ENCODE measurements at places on chromosomes 16 and 17. TPM values are rescaled to one million over a fixed set of nuclear protein-coding genes. Genes with fewer than 3 reads are reported as not detected.

DNA sequence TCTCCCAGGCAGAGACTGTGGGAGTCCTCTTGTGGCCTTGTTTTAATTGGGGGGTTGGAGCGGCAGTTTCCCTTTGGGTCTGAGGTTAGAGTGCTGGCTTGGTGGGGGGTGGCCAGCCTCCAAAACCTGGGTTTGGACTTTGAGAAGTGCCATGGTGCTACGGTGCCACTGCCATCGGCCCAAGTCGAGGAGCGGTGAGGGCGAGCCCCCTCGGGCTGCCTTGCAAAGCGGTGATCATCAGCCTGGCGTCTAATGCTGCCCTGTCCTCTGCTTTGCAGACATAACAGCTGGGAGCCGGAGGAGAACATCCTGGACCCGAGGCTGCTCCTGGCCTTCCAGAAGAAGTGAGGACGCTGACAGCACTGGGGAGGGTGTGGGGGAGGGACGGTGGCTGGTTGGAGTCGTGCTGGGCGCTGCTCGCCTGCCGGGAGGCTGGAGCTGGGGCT is 1.2 kb downstream of the CBX2 start:
- no peak for DNase-seq

DNA sequence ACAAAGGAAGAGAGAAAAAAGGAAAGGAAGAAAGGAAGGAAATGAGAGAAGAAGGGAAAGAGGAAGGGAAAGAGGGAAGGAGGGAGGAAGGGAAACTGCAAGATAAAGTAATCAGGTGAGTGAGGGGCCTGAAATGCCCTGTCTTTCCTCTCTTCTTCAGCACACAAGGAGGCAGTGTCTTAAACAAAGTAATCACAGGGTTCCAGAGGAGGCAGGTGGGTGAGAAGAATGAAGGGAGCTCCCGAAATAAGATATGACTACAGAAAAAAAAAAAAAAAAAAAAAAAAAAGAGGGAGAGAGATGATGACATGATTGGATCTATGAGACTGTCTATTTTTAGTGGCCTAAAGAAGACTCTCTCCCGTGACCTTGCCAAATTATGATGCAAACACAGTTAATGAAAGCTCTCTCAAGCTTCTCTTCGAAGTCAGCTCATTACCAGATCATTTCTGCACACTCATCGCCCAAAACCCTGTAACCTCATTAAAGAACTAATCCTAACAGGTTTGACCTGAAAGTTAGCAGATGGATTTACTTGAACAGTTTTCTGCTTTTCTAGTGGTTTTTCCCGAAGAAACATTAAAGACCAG is 53.6 kb downstream of the CDH11 start:
- DNase-seq = no peak

DNA sequence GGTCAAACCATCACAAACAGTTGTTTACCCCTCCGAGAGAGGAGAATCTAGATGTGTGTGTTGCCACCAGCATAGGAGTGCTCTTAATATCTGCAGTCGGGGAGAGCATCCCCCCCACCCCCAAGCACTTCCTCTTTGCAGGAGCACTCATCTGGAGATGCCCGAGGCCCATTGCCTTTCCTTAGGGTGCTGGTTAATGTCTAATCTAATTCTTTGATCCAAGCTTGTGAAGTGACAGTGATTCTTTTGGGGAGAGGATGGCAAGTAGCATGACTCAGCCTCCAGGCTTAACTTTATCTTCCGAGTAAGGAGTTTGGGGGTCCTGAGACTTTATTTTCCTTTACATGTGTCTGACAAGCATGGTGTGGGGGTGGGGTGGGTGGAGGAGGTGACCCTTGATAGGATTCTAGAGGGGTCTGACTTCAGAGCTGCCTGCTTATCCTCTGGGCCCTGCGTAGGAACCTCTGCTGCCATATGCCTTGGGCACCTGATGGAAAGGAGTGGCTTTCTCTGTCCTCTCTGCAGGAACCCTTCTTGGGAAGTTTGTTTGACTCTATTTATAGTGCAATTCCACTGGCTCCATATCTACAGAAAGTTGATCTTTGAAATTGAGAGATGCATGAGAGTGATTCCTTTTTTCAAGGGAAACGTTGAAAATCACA is 207.1 kb downstream of the SPECC1 start:
- DNase-seq = no peak

The WFDC1 gene
- total RNA-seq = not detected

DNA sequence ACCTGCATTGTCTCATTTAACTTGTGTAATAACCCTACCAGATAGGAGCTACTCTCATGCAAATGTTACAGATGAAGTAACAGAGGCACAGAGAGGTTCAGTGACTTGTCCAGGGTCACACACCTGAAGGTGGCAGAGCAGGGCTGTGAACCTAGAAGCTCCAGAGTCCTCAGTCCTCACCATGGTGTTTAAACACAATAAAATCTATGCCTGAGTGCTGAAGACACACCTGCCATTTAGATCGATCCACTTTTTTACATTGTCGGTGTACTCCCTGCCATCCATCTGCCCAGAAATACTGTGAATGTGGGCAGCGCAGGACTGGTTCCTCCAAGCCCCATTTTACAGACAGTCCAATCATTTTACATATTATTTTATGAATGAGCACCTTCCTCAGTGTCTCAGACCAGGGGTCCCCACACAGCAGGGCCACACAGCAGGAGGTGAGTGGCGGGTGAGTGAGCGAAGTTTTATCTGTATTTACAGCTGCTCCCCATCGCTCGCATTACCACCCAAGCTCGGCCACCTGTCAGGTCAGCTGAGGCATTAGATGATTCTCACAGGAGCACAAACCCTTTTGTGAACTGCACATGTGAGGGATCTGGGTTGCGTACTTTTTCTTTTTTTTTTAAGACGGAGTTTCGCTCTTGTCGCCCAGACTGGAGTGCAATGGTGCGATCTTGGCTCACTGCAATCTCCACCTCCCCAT is 5.6 kb downstream of the IL4R start:
- no peak for DNase-seq

The LDHD gene
- 0.20 TPM for total RNA-seq

DNA sequence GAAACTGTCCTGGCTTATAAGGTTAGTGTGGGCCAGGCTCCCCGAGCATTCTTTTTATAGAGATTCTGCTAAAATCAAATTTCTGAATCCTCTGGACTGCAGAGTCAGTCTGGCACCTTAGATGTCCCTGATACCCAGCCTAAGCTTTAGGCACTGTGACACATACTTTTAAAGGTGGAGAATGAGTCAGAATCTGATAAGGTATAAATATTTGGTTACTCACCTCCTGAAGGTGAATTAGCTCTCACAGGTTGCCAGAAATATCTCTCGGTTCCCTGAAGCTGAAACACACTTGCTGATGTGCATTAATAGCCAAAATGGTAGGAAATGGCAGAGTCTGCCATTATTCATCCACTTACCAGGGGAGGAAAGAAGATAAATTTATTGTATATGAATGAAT is 446.9 kb downstream of the UTP18 start:
- no peak for DNase-seq

DNA sequence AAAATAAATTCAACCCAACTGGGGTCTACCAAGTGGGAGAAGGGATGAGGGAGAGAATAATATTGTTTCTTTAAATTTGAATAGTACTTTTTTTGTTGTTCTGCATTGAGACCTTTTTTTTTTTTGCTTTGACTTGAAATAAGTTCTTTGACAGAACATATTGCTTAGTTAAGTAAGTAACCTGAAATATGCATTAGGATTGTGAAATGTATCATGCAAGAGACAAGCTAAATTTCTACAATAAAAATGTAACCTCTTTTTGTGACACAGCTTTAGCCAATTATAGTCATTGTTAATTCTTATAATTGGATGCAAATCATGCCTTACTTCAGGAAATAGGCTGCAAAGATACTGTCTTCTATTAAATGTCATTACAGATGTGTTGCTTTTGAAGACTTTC is 150.0 kb upstream of the GOT2 start:
- no peak for DNase-seq

DNA sequence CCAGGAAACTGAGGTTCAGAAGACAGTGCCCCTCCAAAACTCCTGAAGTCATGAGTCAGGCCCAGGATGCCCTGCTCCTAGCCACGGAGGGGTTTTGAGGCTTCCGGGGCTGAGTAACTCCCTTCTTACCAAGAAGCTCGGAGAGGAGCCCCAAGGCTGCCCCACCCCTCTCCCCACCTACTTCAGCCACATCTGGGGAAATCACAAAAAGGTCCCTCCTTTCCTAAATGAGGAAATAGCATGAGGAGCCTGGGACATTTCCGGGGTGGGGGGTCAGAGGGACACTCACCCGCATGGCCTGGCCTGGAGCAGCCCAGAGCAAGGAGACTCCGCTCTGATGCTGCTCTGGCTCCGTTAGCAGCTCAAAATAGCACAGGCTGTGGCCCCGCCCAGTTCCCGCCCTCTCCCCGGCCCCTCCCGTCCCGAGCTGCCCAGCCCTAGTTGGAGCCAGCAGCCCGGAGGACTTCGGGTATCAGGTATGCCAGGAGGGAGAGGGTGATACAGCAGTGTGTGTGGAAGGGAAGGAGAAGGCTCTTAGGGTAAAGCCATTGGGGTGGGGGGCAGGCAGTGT is 40.1 kb downstream of the MYO18A start:
- peak; percentile 87 for DNase-seq

- DNase-seq = no peak
Measured at GRCh38 chr17:37650419-37651003, 7.3 kb upstream of the DDX52 start.

- DNase-seq = no peak
Measured at GRCh38 chr17:77087650-77088454, 52.9 kb upstream of the SEC14L1 start.

- DNase-seq = no peak
Measured at GRCh38 chr16:13421726-13422125, 498.2 kb upstream of the ERCC4 start.

GRCh38 chr17:49266233-49266632 is 35.6 kb upstream of the PHOSPHO1 start:
- DNase-seq = no peak

- DNase-seq = no peak
Measured at GRCh38 chr17:31226950-31227349, 70.1 kb downstream of the OMG start.

The ZNF594 gene
- total RNA-seq = 11.3 TPM

The CCL4L2 gene
- total RNA-seq = not detected

- no peak for DNase-seq
Measured at GRCh38 chr17:42817866-42818265, 6.2 kb downstream of the BECN1 start.

The TBC1D3H gene
- total RNA-seq = not detected

GRCh38 chr17:42111871-42112551 is 503 bp downstream of the DHX58 start:
- DNase-seq = peak; percentile 35

The RUNDC3A gene
- 0.10 TPM for total RNA-seq

The OGFOD1 gene
- total RNA-seq = 44.2 TPM

The KRT24 gene
- not detected for total RNA-seq

DNA sequence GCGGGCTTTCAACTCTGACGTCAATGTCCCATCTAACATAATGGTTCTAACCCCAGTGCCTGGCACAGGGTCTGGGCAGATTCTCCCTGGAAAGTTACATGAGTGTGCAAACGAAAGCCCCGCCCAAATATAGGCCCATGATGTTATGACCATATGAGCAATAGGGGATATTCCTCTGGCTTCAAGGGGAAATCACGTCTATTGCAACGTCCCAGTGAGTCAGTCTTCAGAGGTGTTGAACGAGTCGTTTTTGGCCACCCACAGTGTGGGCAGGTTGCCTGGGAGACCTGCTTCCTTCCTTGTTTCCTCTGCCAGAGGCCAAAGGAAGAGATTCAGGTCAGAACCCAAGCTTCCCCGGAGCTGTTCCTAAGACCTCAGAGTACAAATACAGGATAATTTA is 30.3 kb downstream of the PIK3R5 start:
- no peak for DNase-seq

GRCh38 chr17:17213775-17214174 is 7.6 kb upstream of the PLD6 start:
- no peak for DNase-seq

DNA sequence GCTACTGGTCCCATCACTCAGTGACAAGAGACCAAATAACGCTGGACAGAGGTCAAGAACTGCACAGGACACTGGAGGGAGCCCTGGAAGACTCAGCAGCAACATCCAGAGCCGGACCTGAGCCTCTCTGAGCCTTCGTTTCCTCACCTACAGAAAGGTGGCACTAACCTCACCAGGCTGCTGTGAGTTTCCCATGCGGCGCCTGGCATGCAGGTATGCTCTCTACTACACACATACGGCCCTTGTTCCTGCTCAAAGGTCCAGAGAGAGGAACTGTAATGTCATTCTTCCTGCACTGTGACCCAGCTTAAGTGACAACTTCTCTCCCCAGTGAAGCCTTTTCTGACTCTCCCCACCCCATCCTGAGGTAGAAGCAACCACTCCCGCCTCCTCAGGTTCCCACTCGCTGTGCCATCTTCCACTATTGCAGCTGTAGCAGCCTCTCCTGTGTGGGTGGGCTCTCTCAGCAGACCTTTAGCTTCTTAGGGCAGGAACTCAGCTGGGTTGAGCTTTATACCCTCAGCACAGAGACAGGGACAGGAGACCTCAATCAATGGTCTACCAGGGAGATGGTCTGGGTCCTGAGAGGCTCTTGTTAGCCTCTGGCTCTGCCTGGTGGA is 43.9 kb upstream of the SREBF1 start:
- no peak for DNase-seq

The CLDN9 gene
- total RNA-seq = not detected

DNA sequence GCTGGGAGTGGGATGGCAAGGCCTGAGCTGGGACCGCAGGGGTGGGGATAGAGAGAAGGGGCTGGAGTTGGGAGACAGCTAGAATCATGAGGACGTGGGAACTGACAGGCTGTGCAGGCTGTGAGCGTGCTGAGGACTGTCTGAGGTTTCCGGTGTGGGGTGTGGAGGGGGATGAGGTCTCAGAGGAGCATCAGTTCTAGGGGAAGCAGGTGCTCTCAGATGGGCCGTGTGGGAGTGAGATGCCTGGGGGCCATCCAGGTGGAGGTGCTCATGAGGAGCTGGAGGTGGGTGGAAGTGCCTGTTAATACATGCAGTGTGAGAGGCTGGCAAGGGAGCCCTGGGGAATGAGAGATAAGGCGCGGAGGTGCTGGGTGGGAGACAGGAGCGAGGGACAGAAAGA is 27.2 kb downstream of the HASPIN start:
- DNase-seq = peak; percentile 70

- no peak for DNase-seq
Measured at GRCh38 chr16:49542391-49542891, 168.8 kb downstream of the C16orf78 start.

DNA sequence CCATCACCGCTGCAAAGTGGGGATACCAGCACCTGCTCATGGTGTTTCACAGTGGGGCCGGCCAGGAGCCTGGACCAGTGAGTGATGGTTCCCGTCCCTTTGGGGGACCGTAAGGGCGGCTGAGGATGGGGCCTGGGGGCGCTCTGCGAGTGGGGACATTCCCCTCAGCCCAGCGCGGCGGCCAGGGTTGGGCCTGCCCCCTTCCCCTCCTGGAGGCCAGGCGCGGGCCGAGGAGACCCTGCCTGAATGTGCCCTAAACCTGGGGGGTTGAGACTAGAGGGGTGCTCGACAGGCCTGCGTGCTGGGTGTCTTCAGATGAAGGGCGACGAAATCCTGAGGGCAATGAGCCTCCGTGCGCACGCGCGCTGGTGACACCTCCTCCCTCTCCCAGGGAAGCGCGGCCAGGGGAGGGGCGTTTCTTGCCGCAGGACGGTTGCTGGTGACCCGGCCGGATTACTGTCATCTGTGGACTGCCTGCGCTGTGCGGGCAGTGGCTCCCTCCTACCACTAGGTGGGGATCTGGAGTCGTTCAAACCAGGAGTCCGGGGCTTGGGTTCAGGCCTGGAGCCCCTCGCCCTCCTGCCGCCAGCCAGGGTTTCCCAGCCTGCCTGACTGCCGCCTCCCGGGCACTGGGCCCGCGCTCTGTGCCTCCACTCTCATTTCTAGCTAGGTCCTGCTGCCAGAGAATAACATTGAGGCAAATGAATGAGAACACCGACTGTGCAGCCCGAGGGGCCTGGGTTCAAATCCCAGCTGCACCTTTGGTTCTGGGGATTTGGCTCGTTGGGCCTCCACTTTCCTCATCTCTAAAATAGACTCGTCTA is 17.1 kb downstream of the TBX2 start:
- DNase-seq = peak; percentile 60

Measured in activated CD4-positive, alpha-beta T cell treated with anti-CD3 and anti-CD28 coated beads, Interleukin-2, amount 10 ng/mL, durations not matched to agents 7 days and 5 days (primary cell).